B cell (primary cell): ENCODE measurements at places on chromosomes 2 and 18. TPM values are rescaled to one million over a fixed set of nuclear protein-coding genes. Genes with fewer than 3 reads are reported as not detected.

Gene KCNE4
- polyA plus RNA-seq: 0.04 TPM in 1 of 2 replicates, not detected in the other

Gene REG3G
- polyA plus RNA-seq: not detected in 2 replicates

Gene ANKRD53
- 0.46 and 0.84 TPM in 2 replicates for polyA plus RNA-seq

Gene POTEC
- not detected in 2 replicates for polyA plus RNA-seq

Gene CFC1
- polyA plus RNA-seq: not detected in 2 replicates

Gene MAP3K20
- 2.2 and 2.8 TPM in 2 replicates for polyA plus RNA-seq

Gene METTL5
- 12.7 and 16.9 TPM in 2 replicates for polyA plus RNA-seq

Gene PROC
- 0.40 and 0.58 TPM in 2 replicates for polyA plus RNA-seq

Gene CRACDL
- not detected in 2 replicates for polyA plus RNA-seq

Gene TEKT4
- not detected in 2 replicates for polyA plus RNA-seq

Gene UGT1A9
- polyA plus RNA-seq: not detected in 2 replicates

GRCh38 chr2:162123806-162124758 lies 28.0 kb downstream of the GCG start:
- DNase-seq: peak; percentile 70

GRCh38 chr2:223526106-223526505 lies 76.1 kb downstream of the SCG2 start:
- no peak for DNase-seq

- DNase-seq: no peak
These were observed 492.2 kb upstream of the CDH2 start for GRCh38 chr18:28669165-28669564.

DNA sequence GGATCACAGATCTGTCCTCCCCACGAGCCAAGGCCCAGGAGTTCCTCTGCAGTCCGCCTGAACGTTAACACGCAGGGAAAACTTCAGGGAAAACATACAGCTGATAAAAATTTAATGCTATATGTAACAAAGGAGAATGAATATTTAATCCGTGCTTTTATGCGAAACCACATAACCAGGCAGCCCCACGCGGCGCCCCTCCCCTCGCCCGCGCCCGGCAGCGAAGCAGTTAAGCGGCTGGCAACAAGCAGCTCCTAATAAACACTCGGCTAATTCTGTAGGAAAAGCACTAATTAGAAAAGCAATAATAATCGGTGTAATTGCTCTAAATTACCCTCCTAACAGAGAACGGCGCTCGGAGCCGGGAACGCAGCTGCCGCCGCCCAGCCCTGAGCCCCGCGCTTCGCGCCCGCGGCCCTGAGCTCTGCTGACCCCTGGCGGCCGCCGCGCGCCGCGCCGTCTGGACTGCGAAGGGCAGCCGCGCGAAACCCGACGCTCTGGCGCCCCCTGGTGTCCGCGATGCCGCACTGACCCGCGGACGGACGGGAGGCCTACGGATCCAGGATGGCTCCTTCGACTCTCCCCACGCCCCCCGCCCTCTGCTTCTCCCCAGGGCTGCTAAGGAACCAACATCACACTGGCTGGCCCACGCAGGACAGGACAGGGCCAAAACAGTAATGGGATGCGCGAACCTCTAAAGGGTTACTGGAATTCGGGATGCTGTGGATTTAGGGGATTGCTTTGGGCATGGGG lies 181.4 kb downstream of the SMAD2 start:
- peak; percentile 85 for DNase-seq

- no peak for DNase-seq
These were observed 122.7 kb upstream of the ZFP36L2 start for GRCh38 chr2:43348908-43349661.

- DNase-seq: no peak
These were observed 95.7 kb downstream of the TPGS2 start for GRCh38 chr18:36733150-36733549.

DNA sequence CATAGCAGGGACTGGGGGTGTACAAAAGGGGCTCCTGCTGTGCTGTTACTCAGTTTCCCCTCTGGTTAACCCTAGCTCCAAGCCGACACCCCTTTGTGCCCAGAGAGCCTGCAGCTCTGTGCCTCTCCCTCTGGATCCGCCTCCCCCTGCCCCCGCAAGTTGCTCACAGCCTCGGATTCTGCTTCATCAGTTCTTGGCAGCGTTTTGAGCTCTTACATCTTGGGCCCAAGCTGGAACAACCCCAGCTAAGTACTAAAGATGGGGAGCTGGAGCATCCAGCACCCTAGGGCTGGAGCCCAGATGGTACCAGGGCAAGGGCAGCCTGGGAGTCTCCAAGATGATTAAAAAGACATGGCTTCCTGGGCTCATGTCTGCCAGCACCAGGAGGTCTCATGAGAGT lies 40.7 kb downstream of the POMC start:
- no peak for DNase-seq

DNA sequence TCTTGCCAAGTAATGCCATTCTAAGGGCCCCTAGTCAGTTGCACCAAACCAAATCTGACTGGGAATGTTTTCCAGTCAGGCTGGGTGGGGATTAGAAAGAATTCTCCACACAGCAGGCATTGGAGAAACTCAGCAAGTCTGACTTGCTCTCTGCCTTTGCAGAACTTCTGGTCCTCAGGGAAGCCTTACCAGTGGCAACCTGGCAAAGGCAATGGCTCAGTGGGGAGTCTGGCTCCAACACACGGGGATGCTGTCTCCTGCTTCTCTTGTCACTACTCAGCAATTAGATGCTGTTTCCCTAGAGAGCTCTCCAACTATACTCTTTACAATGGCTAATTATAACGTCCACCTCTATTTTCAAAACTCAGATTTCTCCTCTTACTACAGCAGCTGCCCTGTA lies 810.7 kb downstream of the LRRTM4 start:
- no peak for DNase-seq

GRCh38 chr2:73970850-73971471 lies 13.7 kb upstream of the TET3 start:
- peak; percentile 76 for DNase-seq

GRCh38 chr2:138121666-138122661 lies 157.7 kb downstream of the HNMT start:
- DNase-seq: no peak

DNA sequence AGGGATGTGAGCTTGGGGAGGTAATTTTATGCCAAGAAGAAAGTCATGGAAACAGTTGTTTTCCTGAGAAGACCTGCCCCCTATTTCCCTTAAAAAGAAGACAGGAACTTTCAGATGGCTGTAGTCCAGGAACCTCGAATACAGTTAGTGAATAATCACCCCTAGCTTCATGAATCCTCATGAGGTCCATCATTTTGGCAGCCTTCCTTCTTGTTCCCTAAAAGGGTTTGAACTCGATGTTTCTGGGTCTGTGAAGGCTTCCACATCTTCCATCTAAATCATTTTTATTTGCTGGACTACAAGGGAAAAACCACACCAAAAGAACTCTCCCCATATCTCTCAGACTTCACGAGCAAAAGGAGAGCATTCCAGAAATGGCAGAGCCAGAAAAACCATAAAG lies 290.8 kb downstream of the SLC4A3 start:
- DNase-seq: no peak

DNA sequence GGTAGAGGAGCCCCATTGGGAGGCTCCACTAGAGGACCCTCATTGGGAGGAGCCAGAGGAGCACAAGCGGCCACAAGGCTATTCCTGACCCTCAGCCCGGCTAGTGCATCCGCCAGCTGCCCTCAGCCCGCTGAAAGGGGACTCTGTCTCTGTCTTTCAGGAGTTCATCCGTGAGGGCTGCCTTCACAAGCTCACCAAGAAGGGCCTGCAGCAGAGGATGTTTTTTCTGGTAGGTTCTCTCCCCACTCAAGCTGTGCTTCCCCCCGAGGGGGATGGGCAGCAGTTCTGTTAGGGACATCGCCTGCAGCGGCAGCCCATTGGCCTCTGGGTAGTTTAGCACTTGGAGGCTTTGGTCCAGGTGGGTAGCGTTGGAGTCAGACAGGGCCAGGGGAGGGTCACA lies 25.1 kb downstream of the STK25 start:
- no peak for DNase-seq

DNA sequence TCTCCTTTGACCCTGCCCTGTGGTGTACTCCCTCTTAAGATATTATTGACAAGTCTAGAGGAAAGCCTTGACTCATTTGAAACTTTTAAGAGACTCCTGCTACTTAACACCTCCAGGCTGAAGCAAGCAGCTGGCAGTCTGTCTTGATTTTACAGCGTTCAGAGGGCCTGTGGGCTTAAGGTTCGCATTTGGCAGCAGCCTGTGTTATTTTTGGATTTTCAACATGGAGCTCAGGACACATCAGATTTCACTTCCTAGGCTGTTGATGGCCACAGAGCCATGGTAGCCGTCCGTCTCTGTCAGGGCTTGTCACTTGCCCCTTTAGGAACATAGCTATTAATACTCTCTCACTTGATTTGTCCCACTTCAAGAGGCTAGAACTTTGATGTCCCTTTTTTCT lies 73.6 kb downstream of the VWA3B start:
- DNase-seq: no peak

DNA sequence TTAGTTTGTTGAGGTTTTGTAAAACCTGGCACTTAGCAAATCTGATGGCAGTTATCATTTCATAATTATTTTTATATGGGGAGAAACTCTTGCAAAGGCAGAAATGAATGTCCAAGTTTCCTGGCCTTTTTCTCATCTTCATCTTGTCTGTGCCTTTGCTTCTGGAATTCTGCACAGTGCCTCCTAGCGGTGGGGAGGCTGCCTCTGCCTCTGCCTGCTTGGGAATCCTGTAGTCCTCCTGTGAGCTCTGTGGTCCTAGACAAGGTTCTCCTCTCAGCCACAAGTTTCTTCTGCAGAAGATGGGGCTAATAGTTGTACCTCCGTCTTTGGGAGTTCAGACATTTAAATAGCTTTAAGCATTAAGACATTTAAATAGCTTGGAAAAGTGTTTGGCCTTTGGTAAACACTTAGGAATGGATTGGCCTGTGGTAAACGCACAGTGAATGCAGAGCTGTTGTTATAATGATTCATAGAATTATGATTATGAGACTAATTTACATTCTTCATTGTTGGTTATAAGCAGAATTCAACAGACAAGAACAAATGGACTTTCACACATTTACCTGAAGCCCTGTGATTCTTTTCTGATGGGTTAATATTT lies 101.2 kb downstream of the ZNF236 start:
- DNase-seq: no peak

DNA sequence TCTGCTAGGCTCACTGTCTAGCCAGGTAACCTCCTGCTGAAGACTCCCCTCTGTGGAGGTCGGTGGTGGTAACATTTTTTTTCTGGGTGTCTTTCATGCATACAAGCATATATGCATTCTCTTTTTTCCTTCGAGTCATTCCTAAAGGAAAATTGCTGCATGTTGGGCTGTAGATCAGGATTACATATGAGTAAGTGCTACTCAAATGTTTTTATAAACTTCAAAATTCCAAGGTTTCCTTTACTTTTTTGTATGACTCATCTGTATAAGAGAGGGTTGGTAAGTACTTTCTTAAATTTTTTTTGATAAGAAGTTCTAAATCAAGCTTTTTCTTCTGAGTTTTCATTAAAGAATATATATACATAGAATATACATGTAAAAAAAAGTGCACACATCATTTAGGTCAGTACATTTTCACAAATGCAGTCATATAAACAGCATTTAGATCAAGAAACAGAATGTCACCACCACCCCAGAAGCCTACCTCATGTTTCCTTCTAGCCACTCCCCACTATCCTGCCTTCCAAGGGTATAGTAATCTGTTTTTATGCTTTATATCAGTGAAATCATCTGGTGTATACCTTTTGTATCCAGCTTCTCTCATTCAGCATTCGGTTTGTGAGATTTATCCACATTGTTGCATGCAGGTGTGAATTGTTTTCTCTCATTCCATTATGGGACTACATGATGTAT lies 128.0 kb upstream of the MAP3K20 start:
- DNase-seq: no peak

GRCh38 chr18:48154828-48155227 lies 224.4 kb upstream of the SMAD2 start:
- no peak for DNase-seq

GRCh38 chr2:142463047-142463446 lies 332.2 kb upstream of the LRP1B start:
- DNase-seq: no peak

GRCh38 chr2:85132834-85133637 lies at the start of gene TCF7L1:
Gene TCF7L1 (plus strand): TSS chr2:85133392. CDS start chr2:85133685, 293 bp downstream.
- peak; percentile 53 for DNase-seq

- no peak for DNase-seq
These were observed 472.8 kb upstream of the DDX18 start for GRCh38 chr2:117341690-117342089.

DNA sequence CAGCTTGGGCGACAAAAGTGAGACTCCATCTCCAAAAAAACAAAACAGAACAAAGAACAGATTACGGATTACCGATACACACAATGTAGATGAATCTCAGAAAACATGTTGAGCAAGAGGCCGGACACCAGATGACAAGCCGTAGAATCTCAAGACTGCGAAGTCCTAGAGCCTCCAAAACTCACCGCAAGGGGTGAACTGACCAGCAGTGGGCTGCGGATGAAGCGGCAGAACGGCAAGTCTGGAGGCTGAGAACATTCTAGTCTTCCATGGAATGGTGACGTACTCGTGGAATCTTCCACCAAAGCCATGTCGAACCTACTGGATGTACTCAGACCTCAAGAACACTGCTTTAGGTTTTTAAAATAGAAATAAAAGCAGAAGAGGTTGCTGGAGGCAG lies 198.8 kb downstream of the NDUFA10 start:
- no peak for DNase-seq

- DNase-seq: no peak
These were observed 19.1 kb upstream of the AFTPH start for GRCh38 chr2:64504774-64505720.

- no peak for DNase-seq
These were observed 380.9 kb upstream of the GYPC start for GRCh38 chr2:126275098-126275497.

DNA sequence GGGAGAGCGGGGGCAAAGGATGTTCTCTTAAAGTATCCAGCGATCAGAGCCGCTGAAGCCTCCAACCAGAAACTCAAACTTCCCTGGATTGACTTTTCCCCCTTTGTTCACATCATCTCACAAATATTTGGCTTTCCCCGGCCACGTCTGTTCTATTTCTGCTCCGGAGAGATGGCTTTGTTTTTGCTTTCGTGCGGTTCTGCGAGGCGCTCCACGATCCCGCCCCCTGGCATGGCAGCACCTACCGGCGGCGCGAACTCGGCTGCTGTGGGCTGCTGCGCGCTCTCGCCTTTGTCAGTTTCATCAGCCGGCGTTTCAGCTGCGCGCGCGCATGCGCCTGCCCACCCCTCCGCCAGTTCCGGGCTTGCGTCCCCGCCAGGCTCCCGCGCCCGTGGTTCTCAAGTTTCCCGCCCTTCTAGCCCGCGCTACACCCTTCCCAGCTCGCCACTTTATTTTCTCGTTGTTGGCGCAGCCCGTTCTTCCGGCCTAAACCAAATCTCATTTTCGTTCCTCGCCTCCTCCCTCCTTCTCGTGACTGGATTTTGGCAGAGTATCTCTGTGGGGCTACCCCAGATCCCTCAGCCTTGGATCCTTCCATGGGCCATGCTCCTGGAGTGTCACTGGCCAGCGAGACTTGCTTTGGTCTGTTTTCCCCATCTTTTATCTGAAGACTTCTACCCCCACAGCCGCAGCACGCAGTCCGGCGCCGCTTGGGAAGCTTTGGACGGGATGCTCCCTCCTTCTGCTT lies 98.0 kb downstream of the INSIG2 start:
- DNase-seq: peak; percentile 89

DNA sequence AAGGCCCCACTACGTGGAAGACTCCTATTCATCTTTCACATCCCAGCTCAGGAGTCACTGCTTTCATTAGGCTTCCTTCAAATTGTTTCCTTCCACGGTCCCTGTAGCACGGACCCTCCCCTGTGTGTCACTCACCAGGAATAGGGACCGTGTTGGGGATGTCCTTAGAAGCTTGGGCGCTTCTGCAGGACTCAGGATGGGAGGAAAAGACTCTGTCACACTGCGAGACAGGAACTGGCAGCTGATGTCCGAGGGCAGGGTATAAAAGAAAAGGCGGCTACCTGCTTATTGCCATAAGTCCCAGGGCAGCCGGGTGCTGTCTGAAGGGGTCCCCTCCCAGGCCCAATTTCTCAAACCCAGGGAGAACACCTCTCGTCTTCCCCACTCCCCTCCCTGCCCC lies 79.1 kb downstream of the BCL2L11 start:
- no peak for DNase-seq
